Eye (tissue), 1 donor: ENCODE measurements at places on chromosomes 1 and 21.

GRCh38 chr1:28819020-28819419, 7.0 kb downstream of the OPRD1 start:
- DNase-seq = no peak

GRCh38 chr1:207497941-207498340, 2.0 kb downstream of the CR1 start:
- DNase-seq = no peak

- DNase-seq = no peak
These were observed 497.9 kb upstream of the NEGR1 start for GRCh38 chr1:72780212-72780611.

DNA sequence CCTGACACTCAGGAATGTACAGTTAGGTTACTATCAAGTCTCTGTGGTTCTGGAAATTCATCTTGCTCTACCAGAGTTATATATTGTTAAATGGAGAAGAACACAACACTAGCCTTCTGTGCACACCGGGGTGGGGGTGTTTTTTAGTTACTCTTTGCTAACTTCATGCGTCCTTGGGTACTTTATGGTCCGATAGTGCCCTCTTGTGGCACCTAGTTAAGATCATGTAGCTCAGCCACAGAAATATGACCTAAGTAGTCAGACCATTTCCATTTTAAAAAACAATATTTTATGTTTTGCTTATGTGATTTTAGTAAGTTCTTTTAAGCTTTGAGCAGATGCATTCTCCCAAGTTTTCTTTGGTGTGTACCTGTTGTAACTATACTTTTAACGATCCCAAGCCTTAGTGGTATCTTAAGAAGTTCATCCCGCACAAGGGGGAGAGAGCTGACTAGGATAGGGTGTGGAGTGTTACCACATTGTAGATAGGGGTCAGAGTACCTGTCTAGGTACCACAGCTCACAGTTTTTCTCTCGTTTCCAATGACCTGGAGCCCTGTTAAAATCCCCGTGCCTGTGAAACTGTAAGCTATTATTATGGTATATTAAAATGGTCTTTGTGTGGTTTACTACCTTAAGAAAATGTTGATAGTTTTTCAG, 20.6 kb upstream of the SH3D21 start:
- DNase-seq = peak; percentile 94

GRCh38 chr1:82466891-82467290, 666.2 kb downstream of the ADGRL2 start:
- no peak for DNase-seq

GRCh38 chr1:74246315-74246714, 11.1 kb downstream of the TNNI3K start:
- no peak for DNase-seq
